ENCODE measurements at places on chromosomes 7 and 10.

- no peak for DNase-seq
These were observed 96.8 kb downstream of the COL13A1 start for GRCh38 chr10:69898524-69898923.

GRCh38 chr10:6272126-6272525, 69.4 kb downstream of the PFKFB3 start:
- DNase-seq = no peak

GRCh38 chr10:60513281-60513680, 123.6 kb upstream of the ANK3 start:
- DNase-seq = no peak

- no peak for DNase-seq
These were observed 33.2 kb downstream of the PNPLA8 start for GRCh38 chr7:108492742-108493141.

GRCh38 chr10:97274828-97275227, 17.6 kb downstream of the ARHGAP19 start:
- no peak for DNase-seq

- DNase-seq = no peak
These were observed 18.2 kb downstream of the HIF1AN start for GRCh38 chr10:100553929-100554328.

GRCh38 chr10:123621916-123622315, 44.2 kb upstream of the GPR26 start:
- no peak for DNase-seq

Measured in substantia nigra (tissue), 51 donors.